ENCODE measurements at places on chromosomes 2 and 18.
A peak's percentile ranks its signal among the peaks of the same experiment; 100 is the strongest.

DNA sequence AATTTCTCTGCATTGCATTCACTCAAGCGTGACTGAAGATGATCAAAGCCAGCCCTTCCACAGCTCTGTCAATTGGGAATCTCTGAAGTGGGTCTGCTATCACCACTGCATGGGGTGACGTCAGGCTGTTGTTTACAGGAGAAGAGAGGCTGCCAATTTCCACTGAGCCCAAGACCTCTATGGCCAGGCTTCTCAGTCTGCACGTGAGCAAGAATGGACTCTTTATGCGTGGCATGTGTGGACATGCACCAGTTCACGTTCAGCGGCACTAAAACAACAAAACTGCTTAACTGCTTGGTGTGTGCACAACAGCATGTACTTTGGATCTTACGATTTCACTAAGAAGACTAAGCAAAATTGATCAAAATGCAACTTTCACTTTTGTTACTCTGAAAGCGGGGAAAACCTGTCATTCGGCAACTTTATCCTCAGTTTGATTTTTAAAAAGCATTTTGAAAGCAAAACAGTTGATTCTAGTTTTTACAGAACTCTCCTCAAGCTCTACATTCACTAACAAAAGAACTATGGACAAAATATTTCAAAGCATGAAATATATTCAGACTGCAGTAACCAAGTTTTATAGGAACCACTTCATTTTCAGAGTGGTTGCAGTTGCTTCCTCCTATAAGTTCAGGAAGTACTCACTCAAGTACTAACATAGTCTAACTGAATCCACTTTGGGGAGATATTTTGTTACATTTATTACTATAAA is 77.0 kb upstream of the SERTAD2 start:
- DNase-seq = peak; percentile 67

DNA sequence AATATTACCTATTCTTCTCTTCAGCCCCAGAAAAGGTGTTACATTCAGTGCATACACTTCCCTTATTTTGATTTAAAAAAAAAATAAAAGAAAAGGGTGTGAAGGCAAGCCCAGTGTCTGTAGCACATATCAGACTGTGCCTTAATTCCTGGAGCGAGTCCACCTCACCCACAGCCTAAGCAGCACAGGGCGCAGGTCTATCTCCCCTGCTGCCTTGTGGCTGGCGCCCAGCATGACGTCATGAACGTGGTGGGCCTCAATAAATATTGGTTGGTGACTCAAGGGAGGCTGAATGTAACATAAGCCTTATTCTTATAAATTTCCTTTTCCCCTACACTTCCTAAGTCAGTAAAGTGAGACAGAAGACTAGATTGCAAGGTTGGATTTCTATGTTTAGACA is 26.4 kb downstream of the ST3GAL5 start:
- DNase-seq = no peak

DNA sequence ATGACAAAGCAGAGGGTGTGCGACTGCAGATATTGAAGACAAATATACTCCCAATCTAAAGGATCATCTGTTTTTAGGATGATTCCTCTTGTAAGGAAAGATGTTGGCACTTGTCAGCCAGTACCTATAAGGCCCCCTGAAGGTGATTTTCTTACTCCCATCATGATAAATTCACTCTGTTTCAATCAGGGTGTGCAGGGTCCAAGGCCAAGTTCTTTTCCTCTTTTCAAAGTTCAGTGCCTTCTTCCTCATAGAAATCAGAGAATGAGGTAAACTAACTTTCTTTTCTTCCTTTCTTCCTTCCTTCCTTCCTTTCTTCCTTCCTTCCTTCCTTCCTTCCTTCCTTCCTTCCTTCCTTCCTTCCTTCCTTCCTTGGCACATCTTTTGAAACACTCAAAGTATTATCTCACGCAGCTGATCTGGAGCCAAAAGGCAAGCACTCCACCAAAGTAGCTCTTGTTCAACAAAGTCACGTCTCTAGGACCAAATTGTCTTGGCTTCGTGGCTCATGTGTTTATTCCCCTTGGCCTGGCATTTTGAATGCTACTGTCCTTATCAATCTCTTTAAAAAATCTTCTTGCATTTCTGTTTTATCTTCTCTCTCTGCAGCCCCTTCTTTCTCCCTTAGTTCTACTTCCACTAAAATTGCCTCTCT is 87.7 kb downstream of the DCC start:
- no peak for DNase-seq

GRCh38 chr2:238711346-238711745 is 136.5 kb upstream of the TWIST2 start:
- DNase-seq = no peak

DNA sequence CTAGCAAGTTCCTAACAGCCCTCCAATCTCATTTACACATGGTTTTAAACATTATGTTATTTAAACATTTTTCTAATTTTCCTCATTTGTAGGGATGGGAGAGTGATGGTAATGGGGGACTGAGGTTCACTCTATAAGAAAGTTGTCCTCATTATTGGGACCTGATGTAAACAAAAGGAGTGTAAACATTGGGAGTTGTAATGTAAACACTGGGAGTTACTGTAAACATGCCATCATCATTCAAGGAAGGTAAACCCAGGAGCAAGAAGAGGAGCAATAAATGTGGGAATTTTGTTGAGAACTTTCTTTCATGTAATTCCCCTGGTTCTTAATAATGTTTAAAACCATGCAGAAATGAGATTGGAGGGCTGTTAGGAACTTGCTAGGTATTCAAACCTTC is 17.8 kb downstream of the RFTN2 start:
- DNase-seq = no peak

DNA sequence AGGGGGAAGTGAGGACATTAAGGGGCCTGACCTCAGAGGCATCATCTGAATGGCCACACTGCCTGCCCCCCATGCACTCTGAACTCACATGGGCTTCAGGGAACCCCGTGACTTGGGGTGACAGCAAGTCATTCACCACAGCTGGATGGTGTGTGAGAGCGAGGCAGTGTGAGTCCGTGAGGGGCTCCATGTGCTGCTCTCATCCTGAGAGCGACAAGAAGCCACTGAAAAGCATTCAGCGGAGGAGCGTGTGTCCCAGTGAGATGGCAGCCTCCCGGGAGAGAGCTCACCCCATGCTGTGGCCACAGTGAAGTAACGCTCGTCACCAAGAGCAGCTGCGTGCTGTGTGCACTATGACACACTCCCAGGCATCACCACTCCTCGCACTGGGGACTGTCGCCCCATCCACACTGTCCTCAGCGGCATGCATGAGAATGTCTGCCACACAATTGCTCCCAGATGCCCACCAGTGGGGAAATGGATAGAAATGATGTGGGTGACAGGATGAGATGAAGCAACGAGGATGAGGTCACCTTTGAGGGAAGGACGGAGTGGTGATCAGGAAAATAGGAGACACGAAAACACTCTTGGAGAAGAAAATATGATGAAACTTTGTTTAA is 213.0 kb upstream of the RAB6C start:
- no peak for DNase-seq

DNA sequence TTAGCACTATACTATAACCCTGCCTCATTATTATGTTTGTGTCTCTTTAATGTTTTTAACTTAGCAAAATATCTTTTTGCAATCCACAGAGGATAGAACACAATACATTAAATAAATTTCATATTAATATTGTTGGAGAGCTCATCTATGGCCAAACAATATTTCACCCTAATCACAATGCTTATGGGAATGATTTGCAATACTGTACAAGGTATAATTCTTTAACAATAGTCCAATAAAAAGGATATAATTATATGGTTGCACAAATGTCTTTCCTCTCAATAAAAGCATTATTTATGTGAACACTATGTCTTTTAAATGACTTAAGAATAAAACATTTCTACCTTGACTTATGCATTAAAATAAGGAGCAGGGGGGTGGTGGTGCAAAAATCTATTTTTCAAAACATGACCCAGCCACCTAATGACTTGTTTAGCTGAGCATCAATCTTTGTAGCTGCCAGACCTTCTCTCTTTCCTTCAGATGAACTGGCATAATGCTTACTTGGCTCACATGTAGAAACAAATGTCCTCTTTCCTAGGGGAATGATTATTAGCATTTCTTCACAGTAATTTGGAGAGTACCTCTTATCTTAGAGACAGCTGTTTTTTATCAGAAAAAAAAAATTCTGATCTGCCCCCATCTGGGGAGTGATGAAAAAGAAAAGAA is 1933.6 kb upstream of the LRRTM1 start:
- DNase-seq = no peak

- peak; percentile 3 for DNase-seq
Observed at GRCh38 chr2:20436716-20437470, 10.0 kb upstream of the RHOB start.

GRCh38 chr2:168662651-168663208 is 139.7 kb upstream of the NOSTRIN start:
- no peak for DNase-seq

- peak; percentile 92 for DNase-seq
Observed at GRCh38 chr18:63155169-63155852, 164.3 kb downstream of the BCL2 start.

GRCh38 chr2:12433626-12433990 is 283.1 kb upstream of the TRIB2 start:
- DNase-seq = no peak

DNA sequence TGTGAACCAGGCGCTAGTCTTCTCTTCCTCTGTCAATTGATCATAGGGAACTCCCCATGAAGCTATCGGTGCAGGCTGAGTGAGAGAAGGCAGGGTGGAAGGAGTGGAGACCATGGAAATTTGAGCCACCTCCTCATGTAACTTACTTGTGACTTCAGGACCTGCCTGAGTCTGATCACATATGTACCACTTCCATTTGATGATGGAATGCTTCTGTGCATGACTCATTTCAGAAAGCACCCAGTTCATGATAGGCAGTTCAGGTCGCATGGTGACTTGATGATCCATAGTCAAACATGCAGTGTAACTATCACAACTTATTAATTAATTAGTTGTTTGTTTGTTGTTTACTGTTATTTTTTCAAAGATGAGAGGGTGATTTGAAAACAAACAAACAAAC is 1296.7 kb downstream of the SUCLG1 start:
- no peak for DNase-seq

GRCh38 chr18:56358608-56359280 is 279.6 kb downstream of the TXNL1 start:
- no peak for DNase-seq
